Stimulated activated CD4-positive, alpha-beta T cell treated with anti-CD3 and anti-CD28 coated beads, Interleukin-1b, Interleukin-23, amount 100 ng/mL, for 24 hours (primary cell): ENCODE measurements at places on chromosomes 1 and 21.

GRCh38 chr1:156376146-156376545, 7.1 kb downstream of the RHBG start:
- DNase-seq: no peak

DNA sequence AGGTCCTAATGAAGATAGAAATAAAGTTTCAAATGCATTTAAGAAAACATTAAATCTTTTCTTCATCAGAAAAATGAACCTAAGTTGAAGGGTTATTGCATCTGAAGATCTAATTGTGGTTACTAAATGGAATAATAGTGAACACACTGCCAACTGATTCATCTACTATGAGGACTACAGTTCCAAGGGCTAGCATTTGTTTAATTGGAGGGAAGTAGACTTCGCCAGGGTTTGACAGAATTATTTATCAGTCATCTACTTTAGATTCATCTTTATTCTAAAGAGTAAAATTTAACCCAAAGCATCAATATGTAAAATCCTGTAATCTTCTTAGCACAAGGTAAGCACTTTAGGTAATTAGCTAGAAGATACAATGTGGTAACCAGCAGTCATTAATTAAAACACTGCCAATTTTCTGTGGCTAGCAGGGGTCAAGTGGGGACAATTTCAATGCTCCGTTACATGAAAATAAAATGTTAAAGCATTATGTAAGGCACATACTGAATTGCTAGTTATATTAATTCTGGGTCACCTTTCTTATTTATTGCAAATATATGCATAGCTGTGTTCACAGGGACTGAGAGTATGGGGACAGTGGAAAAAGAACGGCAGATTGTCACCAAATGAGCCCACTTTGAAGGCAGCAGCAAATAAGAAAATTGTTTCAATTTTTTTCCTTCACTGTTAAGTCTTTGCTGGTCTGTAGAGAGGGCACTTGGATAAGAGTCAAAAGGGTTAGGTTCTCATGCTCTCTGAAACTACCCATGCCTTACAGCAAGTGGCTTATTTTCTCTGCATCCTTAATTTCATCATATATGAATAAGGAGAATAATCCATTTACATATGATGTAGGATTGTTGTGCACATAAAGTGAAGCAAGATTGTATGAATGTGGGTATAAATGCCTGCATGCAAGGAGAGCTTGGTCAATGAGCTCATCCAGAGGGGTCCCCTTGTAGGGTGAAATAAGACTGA, 416.0 kb downstream of the PCP4 start:
- no peak for DNase-seq

- no peak for DNase-seq
These were observed 2.8 kb downstream of the MASP2 start for GRCh38 chr1:11044086-11044848.

DNA sequence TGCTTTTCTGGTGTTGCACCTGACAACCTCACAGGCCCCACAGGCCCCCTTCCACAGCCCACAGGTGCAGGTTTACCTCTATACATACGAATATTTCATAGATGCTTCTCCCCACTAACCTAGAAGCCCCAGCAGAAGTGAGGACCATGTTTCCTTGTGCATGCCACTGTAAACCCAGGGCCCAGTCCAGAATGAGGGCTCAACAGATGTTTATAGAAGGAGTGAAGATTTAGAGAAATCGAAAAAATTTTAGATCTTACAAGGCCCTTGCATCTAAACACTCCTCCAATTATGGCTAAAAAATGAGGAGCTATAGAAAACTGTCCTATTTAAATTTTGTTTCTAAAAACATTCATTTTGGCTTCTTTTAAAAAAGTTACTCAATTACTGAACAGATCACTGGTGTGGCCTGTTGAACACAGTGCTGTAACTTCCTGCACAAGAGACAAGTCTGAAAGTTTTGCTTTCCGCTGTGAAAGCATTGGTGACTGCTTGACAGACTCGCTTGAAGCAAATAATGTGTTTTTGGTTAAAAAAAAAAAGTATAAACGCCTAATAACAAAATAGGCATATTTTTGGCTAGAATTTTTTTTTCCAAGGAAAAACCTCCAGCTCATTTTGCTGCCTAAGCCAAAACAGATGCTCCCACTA, 1.2 kb downstream of the ABCB10 start:
- no peak for DNase-seq

GRCh38 chr1:52967666-52968065, 40.6 kb downstream of the SCP2 start:
- DNase-seq: no peak

GRCh38 chr1:212645546-212646543, 37.3 kb downstream of the ATF3 start:
- DNase-seq: no peak

- DNase-seq: no peak
These were observed 1.2 kb downstream of the LMNA start for GRCh38 chr1:156115514-156116374.

- DNase-seq: no peak
These were observed 26.0 kb downstream of the CDKN2C start for GRCh38 chr1:50996083-50996482.

- DNase-seq: no peak
These were observed 358.2 kb upstream of the KAZN start for GRCh38 chr1:14240265-14240664.

- no peak for DNase-seq
These were observed 310.4 kb downstream of the RRAGC start for GRCh38 chr1:38549191-38549590.

DNA sequence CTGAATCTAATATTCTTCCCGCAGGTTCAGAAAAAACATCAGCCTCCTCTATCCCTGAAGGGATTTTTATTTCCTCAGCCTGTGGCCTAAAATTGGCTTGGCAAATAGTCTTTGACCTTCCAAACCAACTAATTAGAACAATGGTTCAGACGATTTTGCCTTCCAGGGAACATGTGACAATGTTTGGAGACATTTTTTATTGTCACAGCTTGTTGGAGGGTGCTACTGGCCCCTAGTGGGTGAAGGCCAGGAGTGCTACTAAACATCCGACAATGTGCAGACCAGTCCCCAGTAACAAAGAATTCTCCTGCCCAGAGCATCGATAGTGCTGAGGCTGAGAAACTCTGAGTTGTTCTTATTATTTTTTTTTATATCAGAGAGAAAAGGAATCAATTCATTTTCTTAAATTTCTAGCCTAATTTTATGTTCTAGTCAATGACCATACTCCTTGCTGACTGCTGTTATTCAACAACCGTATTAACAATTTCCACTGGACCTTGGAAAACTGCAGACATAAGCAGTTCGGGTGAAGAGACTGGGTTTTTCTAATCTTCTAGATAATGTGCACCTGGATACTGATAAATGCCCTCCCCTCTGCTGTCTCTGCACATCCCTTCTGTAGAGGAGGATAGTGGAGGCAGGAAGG, 280.7 kb downstream of the LMX1A start:
- DNase-seq: no peak
